ENCODE measurements at places on chromosomes 5 and 9. TPM values are rescaled to one million over a fixed set of nuclear protein-coding genes. Genes with fewer than 3 reads are reported as not detected.

LCN1 gene
- not detected for total RNA-seq

GRCh38 chr5:169688106-169688505 lies 51.0 kb downstream of the DOCK2 start:
- no peak for DNase-seq
- no peaks in the 10 kb centered on the region for H3K36me3 ChIP-seq
- no peaks in the 10 kb centered on the region for H3K4me1 ChIP-seq
- no peak overlapping the region for H3K4me3 ChIP-seq
- H3K27ac ChIP-seq, result no peak overlapping the region

DNA sequence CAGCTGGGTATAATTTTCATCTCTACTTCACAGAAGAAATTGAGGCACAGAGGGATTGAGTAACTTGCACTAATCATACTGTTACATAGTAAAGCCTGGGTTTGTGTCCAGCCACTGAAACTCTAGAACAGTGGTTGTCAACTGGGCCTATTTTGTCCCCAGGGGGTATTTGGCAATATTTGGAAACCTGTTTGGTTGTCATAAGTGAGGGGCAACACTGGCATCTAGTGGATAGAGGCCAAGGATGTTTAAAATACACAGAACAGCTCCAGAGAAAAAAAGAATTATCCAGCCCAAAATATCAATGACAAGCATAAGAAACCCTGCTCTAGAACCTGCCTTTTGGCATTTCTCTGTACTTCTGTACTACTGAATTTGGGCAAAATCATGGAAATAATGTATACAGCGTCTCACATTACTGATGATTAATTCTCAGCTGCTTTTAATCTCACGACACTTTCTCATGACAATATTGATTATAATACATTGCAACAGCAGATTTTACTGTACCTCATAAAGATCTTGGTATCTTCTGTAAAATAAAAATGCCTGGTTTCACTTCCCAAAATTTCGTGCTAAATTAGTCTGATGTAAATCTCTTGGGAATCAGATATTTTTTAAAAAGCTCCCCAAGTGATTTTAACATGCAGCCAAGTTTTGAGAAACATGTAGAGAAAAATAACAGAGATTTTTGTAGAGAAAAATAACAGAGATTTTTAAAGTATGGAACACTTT lies 112.7 kb downstream of the RORB start:
- H3K36me3 ChIP-seq, result no peaks in the 10 kb centered on the region
- H3K27me3 ChIP-seq, result no peaks in the 10 kb centered on the region

GRCh38 chr9:129436751-129437625 lies 183.9 kb downstream of the C9orf50 start:
- peaks cover 21% of the 10 kb centered on the region for H3K27me3 ChIP-seq
- peak overlapping the region; percentile 52 for H3K4me3 ChIP-seq
- no peaks in the 10 kb centered on the region for H3K36me3 ChIP-seq
- no peaks in the 10 kb centered on the region for H3K4me1 ChIP-seq

GRCh38 chr9:136578915-136579649 lies 33.2 kb upstream of the NOTCH1 start:
- no peaks in the 10 kb centered on the region for H3K27me3 ChIP-seq
- H3K27ac ChIP-seq, result peak overlapping the region; percentile 70
- H3K4me1 ChIP-seq, result peaks cover 26% of the 10 kb centered on the region
- no peak overlapping the region for H3K4me3 ChIP-seq

All from PC-9 (cell line).